Renal cortical epithelial cell (primary cell): ENCODE measurements at places on chromosomes 7 and 10. TPM values are rescaled to one million over a fixed set of nuclear protein-coding genes. Genes with fewer than 3 reads are reported as not detected.

The TPST1 gene
- 29.5 and 82.1 TPM in 2 replicates for total RNA-seq

The WDR91 gene
- 35.1 and 37.8 TPM in 2 replicates for total RNA-seq

The MOGAT3 gene
- not detected in 2 replicates for total RNA-seq

The AKR1C4 gene
- not detected in 2 replicates for total RNA-seq

The TMEM168 gene
- 18.2 and 42.2 TPM in 2 replicates for total RNA-seq

The SLC26A4 gene
- total RNA-seq, result 0.10 and 0.87 TPM in 2 replicates

DNA sequence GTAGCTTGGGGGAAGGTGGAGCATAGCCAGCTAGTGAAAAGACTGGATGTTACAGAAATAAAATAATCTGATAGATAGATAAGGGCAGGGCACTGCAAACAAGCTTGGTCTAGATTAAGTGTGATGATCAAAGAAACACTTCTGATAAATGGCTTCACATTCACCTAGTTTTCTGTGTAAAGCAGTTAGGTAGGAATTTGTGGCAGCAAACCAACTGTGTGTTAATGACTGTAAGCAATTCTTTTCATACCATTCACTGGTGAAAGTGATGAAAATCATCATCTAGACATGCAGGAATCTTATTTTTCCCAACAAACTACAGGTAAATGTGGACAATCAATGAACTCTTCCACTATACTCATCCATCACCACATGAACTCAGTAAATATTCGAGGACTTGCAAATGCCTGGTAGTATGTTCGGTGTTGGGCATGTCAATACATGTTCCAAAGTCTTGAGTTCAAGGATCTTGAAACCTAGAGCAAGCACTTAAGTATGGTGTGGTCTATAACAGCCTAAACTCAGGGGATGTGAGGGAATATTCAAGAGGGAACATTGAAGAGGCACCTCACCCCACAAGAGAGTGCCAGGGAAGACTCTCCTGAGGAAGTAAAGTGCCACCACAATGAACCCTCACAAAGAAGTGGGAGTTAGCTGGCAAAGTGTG is 20.5 kb downstream of the PON3 start:
- DNase-seq, result peak; percentile 45

GRCh38 chr10:119333146-119333792 is 125.9 kb downstream of the GRK5 start:
- peak; percentile 13 for DNase-seq

- DNase-seq, result peak; percentile 66
Observed at GRCh38 chr10:3473271-3473670, 300.7 kb upstream of the PITRM1 start.

- no peak for DNase-seq
Observed at GRCh38 chr7:4783292-4783652, 7.8 kb downstream of the AP5Z1 start.

DNA sequence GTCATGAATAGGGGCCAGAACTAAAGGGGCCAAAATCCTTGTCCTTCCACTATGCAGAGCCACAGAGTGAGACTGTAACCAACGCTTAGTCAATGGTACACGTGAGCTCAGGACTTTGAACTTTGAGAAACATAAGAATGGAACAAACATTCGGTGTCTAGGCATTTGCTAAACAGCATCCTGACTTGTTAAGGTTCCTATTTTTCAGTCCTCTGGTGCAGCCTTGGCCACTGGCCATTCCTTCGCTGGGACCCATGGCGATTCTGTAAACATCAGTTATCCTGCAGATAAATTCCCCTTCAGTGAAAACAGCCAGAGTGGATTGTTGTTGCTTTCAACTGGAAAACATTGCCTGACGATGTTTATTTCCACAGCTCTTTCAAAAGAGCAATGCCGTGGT is 266.8 kb downstream of the SORCS1 start:
- DNase-seq, result peak; percentile 2

- no peak for DNase-seq
Observed at GRCh38 chr7:135858379-135858778, 109.8 kb upstream of the FAM180A start.

GRCh38 chr7:79236352-79237028 is 217.0 kb downstream of the MAGI2 start:
- DNase-seq, result no peak

DNA sequence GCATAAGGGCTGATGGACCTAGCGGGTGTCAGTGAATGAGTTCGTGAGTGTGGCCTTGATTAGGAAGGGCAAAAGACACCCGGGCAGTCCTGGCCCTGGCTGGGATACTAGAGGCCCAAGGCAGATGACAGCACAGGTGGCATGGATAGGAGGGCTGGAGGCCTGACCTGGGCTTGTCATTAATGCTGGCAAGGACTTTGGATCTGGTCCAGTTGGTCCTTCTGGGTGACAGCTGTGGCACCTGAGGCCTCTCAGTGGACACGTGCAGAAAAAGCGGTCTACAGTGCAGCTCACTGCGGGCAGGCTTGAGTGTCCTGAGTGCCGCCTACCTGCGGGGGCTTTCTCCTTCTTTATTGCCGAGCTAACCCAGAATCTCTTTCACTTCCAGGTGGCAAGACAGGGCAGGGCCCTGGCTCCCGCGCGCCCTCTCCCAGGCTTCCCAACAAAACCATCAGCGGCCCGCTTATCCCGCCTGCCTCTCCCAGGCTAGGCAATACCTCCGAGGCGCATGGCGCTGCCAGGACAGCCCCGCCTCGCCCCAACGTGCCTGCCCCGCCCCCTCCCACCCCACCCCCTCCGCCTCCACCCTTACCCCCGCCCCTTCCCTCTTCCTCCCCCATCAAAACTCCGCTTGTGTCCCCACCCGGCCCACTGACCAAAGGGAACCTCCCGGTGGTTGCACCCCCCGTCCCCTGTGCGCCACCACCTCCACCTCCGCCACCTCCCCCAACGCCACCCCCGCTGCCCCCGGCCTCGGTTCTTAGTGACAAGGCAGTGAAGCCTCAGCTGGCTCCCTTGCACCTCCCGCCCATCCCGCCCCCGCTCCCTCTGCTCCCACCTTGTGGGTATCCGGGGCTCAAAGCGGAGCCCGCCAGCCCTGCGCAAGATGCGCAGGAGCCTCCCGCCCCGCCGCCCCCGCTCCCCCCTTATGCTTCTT is 77.4 kb downstream of the WIPF3 start:
- DNase-seq, result no peak

GRCh38 chr7:157550300-157551275 is 213.8 kb downstream of the DNAJB6 start:
- DNase-seq, result no peak

- DNase-seq, result no peak
Observed at GRCh38 chr10:78924319-78925003, 144.3 kb upstream of the ZMIZ1 start.

- no peak for DNase-seq
Observed at GRCh38 chr10:102230264-102230860, 4.3 kb downstream of the ELOVL3 start.

DNA sequence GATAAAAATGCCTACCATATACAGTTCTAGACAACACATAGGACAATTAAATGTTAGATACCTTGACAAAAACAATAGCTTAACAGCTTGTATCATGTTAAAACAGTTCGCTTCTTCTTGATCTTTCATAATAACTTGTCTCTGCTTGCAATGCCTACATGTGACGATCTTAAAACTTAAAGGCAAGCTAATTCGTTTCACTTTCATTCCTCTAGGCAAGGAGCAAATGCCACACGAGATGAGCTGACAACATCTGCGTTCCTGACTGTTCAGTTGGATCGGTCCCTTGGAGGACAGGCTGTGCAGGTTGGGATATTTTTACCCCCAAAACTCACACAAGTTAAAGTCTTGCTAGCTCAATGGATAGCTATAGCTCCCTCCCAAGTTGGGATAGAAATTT is 51.6 kb upstream of the ARL4A start:
- DNase-seq, result no peak

DNA sequence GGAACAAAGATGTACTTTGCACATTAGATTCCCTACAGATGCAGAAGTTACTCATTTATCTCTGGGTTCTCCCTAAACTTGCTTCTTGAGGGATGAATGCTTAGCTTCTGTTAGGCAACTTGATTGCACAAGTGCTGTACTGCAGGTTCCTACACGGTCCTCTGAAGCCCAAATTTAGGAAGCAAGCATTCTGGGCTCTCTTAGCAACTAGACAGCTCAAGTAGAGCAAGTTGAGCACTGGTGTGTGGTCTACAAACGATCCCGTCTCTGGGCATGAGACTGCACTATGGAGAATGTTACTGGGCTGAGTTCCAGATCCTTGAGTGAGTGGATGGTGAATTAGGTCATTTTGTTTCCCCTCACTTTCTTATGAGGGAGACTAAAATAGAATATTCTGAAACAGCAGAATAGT is 14.3 kb downstream of the SEMA3D start:
- DNase-seq, result peak; percentile 42

DNA sequence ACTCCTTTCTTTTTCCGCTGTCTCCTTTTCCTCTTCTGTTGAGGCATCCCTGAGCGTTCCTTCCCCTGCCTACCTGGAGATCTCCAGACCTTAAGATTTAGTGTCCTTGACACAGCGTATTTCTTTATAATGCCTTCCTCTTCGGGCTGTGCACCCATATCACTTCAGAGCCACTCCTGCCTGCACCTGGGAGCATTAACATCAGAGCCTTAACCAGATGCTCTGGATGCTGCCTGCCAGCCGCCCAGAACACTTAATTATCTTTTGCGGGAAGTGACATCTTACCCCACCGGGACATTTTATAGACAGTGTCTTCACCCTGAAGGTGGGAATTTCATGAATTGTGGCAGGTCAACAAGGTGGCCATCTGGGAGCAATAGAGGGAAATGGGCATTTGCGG is 24.2 kb downstream of the UBTD1 start:
- no peak for DNase-seq

- DNase-seq, result no peak
Observed at GRCh38 chr7:46681865-46682503, 760.9 kb upstream of the IGFBP3 start.

- no peak for DNase-seq
Observed at GRCh38 chr7:123431075-123431614, 103.2 kb downstream of the IQUB start.

DNA sequence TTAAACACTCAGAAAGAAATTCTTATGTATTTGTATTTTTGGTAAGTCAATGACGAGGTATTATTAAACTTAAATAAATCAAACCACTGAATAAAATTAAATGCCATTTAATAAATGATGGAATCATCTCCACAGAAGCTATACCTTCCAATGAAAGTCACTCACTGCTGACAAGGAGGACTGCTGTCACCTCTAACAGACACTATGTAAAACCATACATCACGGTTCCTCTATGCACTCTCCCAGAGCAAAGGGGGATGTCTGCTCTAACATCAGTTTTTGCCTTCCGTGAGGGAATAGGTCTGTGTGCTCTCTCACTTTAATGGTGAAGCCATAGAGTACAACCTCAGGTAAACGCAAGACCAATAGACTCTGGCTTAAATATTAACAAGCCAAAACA is 99.7 kb upstream of the DDC start:
- peak; percentile 70 for DNase-seq

GRCh38 chr10:133131734-133132472 is 28.1 kb upstream of the KNDC1 start:
- peak; percentile 13 for DNase-seq

DNA sequence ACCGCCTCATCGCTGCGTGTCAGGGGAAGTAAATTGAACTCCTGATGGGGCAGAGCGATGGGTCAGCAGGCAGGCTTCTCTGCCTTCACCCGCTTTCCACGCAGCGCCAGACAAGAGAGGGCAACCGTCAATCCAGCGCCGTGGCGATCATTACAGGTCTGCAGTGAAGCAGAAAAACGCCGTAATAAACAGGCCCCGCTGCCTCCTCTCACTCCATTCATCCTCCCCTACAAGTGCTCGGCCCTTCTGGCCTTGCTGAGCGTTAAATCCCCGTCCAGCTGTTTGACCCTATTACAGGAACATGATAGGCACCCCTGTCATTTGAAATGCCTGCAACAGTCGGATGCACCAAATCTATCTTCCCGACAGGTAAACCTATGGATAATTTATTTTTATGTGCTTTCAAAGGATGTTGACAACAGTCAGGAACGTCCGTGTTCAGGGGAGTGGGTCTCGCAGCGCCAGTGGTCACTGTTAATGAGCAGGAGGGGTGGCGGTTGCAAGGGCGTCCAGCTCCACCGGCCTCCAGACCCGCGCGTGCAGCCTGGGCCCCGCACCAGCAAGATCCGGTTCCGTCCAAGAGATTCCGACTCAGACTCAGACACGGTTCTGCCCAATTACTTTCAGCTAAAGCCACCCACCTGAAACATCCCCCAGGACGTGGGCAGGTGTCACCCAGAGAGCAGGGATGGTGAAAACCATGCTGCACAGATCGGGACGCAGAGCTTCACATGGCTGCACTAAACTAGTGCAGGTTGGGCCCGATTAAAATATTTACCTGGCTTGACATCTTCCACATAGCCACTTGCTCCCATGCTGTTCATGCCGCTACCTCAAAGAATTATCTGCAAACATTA is 508.0 kb upstream of the MGMT start:
- DNase-seq, result no peak

DNA sequence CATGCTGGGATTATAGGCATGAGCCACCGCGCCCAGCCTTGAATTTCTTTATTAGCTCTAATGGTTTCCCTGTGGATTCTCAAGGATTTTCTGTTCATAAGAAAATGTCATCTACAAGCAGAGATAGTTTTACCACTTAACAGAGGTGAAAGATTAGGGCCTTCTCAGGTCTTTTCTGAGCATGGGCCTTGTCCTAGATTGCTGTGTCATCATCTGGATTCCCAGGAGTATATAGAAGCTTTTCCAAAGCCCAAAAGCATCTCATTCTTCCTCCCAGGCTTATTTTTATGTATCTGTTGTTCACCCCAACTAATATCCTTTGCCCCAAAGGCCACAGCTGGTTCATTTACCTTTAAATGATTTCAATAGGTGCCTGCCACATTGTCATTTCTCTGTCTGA is 13.7 kb upstream of the ZNF248 start:
- no peak for DNase-seq

DNA sequence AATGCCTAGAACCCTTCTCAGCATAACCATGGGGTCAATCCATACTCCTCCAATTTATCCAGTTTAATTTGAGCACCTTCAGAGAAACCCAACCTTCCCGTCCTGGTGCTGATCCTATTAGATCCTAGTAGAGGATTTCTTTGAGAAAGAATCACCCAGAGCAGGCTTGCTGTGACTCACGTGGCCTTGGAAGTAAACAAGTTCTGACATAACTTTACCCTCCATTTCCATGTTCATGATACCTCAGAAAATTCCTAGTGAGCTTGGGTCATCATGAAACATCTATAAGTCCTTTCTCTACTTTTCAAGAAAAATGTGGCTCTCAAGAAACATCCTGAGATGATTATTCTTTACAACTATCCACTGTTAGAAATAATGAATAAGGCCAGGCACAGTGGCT is 71.7 kb downstream of the PRLHR start:
- no peak for DNase-seq

DNA sequence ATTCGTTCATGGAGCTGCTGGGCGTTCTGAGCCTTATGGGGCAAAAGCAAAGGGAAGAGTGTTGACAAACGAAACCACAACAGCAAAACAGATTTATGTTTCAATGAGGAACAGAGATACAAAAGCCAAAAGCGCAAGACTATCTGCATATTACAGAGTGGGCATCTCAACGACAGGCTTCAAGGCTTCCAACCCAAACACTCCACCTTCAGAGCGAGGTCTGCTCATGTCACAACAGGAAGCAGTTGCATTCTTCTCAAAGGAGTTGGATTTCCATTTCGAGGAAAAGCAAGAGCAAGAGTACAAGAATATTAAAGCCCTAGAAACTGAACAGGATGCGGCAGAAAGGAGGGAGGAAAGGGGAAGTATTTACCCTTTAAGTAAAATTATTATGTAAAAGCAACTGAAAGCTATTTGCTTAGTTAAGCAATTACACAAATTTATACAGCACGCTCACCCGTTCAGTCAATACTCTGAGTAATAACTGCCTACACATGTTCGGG is 189.3 kb downstream of the ELMO1 start:
- DNase-seq, result no peak

- DNase-seq, result no peak
Observed at GRCh38 chr7:6727663-6728062, 20.9 kb upstream of the ZNF12 start.
